ENCODE measurements at places on chromosomes 5 and 9.

DNA sequence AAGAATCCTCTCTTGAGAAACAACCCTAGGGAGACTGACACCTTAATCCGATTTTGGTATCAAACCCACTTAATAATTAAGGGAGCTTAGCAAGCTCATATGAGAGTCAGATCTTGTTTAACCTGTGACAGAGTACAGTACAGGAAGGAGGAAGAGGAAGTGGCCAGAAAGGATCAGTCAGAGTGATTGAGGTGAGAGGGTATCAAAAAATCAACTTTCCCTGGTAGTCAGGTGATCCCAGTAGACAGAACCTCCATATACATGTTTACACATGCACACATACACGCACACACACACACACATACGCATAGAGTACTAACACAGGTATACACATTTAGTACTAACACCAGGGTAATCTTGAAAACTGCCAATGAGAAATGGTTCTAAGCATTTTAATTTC is 56.8 kb downstream of the GLIS3 start:
- peak; percentile 11 for DNase-seq

DNA sequence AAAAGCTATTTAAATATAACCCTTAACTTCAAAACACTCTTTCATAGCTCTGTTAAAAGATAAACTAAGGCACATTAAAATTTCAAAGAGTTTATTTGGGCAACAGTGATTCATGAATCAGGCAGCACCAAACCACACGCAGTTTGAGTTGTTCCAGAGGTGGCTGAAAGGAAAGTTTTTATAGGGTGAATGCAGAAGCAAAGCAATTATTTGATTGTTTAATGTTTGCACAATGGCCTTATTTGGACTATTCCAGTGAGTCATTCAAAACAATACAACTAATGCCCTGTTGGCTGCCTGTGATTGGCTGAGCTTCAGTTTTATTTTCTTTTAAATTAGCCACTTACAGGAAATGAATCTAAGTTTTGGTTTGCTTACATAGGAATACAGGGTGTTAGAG is 125.3 kb downstream of the CEP120 start:
- DNase-seq, result no peak

DNA sequence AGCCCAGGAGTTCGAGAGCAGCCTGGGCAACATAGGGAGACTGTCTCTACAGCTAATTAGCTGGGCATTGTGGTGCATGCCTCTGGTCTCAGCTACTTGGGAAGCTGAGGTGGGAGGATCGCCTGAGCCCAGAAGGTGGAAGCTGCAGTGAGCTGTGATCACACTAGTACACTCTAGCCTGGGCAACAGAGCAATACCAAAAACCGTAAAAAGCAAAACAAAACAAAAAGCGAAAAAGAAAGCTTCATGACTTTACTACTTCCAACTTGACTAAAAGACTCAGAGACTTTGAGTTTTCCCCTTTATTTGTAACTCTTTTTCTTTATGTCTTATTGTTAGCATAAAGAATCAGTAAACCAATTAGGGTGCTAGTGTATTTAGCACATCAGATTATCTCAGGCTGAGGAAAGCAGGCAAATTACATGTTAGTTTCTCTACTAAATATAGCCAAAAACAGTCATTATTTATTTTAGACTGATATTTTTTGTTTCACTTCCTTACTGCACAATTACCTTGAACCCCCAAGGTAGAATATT is 5.4 kb downstream of the RAD17 start:
- DNase-seq, result no peak

GRCh38 chr9:4243877-4244812 is 55.7 kb downstream of the GLIS3 start:
- no peak for DNase-seq

DNA sequence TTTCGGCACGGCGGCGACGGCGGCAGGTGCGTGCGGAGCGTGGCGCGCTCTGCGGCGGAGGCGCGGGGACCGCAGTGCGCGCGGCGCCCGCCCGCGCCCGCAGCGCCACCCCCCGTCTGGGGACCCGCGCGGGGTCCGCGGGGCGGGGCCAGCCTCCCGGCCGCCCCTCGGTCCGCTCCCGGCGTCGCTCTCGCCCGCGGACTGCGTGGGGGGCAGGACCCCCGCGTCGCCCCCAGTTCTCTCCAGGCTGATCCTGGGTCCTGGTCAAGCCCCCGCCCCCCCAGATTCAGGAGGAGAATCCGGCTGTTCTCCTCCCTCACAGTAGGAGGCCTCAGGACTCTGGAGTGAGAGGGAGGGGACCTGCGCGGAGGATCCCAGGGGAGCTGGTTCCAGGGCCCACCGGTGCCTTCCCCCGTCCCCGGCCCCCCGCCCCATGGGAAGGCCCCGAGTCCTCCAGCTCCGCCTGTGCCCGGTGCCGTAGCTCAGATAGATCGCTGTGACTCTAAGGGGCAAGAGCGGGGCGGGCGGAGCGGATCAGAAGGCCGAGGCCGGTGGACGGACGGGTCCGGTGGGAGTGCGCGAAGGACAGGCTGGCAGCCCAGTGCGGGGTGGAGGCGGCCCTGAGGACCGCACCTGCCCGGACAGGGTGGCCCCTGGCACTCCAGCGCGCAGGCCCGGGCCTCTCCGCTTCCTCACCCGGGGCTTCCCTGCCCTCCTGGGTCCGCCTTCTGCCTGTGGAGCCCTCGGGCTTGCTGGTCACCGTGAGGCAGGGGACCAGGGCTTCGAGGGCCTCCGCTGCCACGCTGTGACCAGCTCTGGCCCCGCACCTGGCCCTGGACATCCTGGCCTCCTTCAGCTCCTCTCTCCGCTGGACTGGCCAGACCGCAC is at the start of gene RNF208:
Gene RNF208 (minus strand): TSS at position 51 of the 888 bp plus-strand sequence. CDS start 1,028 bp downstream, outside the sequence.
- DNase-seq, result peak; percentile 15

DNA sequence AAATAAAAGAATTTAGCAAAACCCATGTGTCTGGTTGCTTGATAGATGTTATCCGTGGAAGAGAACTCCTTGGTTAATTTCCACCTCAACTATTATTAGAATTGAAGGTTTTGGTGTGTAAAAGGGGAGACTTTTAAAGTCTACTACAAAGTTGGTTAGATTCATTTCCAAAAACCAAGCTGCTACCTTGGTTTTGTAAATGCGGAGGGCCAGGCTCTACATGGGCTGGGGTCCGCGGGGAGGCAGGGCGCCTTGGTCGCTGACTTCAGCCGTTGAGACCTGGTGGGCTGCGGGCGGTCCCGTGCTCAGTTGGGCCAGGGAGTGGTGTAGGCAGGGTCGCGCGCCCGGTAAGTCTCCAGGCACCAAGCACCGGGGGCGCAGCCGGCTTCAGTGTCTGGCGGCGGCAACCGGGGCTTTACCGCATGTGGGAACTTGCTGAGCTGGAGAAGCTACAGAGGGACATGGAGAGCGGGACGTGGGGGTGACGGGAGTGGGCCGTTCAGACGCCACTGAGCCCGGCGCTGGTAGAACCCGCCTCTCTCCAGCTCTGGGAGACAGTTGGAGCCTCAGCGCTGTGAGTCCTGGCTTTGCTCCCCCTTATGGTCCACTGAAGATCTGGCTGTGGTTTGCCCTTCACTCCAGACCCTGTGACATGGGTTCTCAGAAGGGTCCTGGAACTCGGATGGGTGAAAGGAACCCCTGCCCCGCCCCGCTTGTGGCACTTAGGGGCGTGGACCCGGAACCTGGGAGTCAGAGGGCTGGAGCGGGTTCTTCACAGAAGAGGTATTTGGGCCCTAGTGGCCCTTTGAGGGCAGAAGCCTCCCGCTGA is 11.8 kb downstream of the NR2F1 start:
- DNase-seq, result no peak

Data from activated CD4-positive, alpha-beta T cell treated with anti-CD3 and anti-CD28 coated beads, Interleukin-2, Interleukin-6, amounts not matched to agents 100 ng/mL and 50 ng/mL, durations not matched to agents 16 hours and 8 hours (primary cell).